ENCODE measurements at places on chromosomes 5 and 9.

DNA sequence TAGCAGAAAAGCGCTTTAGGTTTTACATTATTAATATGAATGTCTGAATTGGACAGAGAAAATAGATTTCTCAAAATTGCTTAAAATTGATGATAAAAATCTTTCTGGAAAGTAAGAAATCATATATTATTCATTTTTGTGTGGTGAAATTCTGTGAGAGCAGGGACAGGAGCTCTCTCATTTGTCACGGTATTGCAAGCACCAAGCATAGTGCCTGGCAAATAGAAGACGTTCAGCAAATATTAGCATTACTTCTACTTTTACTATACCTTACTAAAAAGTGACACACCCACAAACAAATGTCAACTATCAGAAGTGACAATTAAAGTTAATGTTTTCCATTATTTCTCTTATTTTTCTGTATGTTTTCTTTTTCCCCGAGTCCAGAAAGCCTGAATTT is 69.1 kb downstream of the XRCC4 start:
- no peak for DNase-seq

- DNase-seq, result no peak
Observed at GRCh38 chr5:178106556-178107239, 6.6 kb upstream of the N4BP3 start.

GRCh38 chr9:137082222-137082924 is 4.4 kb upstream of the MAN1B1 start:
- DNase-seq, result no peak

DNA sequence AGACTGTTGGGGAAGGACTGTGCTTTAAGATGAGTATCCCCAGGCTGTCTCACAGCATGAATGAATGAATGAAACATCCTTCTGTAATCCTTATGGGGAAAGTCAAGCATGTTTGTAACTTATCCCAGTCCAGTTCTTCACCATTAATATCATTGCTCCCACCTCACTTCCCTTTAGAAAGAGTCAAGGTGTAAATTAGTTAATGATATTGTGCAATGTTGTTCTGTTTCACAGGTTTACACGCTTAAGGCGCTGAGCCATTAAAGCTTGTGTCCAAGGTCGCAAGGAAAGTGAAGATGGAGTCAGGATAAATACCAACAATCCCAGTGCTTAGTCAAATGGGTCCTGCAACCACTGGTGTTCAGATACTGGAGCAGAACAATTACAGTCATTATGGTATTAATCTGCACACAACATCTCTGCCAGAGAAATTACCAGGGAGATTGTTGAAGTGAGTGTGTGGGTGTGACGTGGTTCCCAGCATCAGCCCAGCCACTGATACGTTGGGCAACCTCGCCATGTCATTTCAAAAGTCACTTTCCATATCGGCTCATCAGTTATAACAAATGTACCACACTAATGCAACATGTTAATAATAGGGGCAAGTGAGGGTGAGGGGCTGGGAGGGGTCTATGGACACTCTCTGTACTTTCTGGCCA is 1.5 kb upstream of the MYO10 start:
- no peak for DNase-seq

- no peak for DNase-seq
Observed at GRCh38 chr9:84374013-84374412, 33.5 kb upstream of the SLC28A3 start.
